Fibroblast of skin of left biceps (primary cell): ENCODE measurements at places on chromosomes 7 and 10.

DNA sequence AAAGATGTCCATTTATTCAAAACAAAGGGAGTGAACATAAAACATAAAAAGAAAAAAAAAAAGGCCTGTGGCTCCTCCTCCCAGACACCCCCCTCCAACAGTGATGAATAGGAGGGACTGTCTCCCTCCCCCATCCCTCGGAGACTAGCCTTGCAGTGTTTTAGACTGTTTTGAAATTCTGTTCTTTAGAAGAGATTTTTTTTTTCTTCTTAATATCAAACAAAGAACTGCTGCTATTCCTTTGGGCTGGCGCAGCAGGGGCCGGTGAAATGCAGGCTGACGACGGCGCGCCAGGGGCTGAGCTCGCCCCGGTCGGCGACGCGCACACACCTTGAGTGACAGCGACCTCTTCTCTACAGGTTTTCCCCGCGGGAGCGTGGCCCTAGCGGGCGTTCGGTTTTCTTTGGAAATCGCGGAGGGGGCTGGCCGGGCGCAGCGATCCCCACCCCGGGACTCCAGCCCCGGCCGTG, at the start of gene LANCL2:
LANCL2 (plus strand) TSS at position 133 of the 470 bp plus-strand sequence. CDS start 689 bp downstream, outside the sequence.
- no peak for DNase-seq

DNA sequence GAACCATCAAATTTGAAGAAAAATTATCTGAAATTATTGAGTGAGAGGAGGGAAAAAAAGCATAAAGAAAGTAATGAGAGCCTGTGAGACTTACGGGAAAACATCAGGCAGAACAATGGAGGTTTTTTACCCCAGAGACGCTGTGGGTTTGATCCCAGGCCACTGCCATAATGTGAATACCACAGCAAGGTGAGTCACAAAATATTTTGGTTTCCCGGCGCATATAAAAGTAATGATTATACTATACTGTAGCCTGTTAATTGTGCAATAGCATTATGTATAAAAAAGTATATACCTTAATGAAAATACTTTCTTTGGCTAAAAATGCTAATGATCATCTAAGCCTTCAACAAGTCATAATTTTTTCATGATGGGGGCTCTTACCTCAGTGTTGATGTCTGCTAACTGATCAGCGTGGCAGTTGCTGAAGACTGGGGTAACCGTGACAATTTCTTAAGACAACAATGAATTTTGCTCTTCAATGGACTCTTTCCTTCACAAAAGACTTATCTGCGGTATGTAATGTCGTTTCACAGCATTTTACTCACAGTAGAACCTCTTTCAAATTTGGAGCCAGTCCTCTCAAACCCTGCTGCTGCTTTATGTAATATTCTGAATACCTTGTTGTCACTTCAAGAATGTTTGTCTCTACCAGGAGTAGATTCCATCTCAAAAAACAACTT, 97.0 kb upstream of the FAM20C start:
- peak; percentile 68 for DNase-seq

GRCh38 chr10:83862723-83863122, 276.6 kb upstream of the GHITM start:
- DNase-seq: no peak

GRCh38 chr10:61792921-61793320, 108.6 kb upstream of the ARID5B start:
- no peak for DNase-seq
